Tibial nerve (tissue), 4 donors: ENCODE measurements at places on chromosomes 6 and 20. TPM values are rescaled to one million over a fixed set of nuclear protein-coding genes. Genes with fewer than 3 reads are reported as not detected.

- DNase-seq, result no peak
Measured at GRCh38 chr6:131258010-131258652, 122.9 kb downstream of the AKAP7 start.

DNA sequence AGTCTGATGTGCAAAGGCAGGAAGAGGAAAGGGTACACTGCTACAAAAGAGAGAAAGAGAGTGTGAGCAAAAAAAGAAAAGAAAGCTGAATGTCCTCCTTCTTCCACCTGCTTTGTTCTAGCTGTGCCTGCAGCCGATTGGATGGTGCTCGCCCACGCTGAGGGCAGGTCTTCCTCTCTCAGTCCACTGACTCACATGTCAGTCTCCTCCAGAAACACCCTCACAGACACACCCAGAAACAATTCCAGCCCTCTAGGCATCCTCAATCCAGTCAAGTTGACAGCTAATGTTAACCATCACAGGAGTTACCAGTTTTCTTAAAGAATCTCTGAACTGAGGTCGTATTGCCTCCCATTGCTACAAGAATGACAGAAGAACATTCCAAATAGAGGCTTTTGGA, 411.9 kb upstream of the SASH1 start:
- DNase-seq, result no peak

DNA sequence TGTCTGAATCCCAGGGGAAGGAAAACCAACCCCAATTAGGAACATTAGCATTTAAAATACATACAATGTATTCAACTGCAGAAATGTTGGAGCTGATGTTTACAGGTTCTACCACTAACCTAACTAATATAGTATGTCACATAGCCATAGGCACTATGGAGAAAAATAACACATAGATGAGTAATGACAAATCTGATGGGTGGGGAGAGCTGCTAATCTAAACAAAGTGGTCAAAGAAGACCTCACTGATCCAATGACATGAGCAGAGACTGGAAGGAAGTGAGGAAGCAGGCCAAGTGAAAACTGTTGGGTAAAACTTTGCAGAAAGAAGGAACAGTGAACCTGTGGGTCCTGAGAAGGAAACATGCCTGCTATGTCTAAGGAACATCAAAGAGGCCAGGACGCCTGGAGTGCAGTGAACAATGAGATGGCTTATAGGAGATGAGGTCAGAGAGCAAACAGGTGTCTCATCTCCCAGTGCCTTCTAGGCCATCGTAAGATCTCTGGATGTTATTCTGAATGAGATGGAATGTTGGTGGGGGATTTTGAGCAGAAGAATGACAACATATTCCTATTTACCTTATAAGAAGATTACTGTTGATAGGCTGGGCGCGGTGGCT, 135.7 kb downstream of the ALDH8A1 start:
- DNase-seq, result no peak

GRCh38 chr6:168365422-168366165, 46.0 kb upstream of the DACT2 start:
- DNase-seq, result no peak

DNA sequence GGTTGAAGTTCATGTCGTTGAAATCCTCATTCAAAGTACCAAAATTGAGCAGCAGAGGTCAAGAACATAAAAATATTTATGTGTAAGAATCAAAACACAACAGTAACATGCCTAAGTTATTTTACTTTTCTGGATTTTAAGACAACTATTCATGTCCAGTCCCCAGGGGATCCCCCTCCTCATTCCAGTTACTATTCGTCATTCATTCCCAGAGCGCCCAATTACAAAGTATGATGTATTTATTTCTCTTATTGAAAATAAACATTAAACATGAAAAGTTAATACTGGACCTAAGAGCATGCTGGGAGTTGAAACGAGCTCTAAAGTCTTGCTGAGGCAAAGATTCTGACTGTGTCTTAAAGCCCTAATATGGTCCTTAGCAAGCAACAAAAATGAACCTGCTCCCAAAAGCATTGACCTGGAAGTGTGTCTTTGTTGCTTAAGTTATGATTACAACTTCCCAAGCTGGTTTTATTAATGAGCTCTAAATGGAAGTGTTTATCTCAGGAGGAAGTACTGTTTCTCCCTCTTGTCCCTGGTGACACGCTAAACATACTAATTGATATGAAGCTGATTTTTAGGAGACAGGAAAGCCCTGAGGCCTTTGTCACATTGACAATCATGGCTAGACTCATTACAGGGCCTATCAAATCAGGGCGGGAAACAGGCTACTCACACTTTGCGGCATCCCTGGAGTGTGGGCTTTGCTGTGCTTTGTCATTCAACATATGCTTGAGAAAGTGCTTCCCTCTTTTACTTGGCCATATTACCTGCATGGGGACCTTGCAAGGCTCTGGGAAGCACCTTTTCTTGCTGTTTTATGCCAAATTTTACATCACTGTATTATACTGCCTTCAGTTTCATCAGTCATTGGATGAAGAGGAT, 192.2 kb upstream of the DTNBP1 start:
- DNase-seq, result no peak

DNA sequence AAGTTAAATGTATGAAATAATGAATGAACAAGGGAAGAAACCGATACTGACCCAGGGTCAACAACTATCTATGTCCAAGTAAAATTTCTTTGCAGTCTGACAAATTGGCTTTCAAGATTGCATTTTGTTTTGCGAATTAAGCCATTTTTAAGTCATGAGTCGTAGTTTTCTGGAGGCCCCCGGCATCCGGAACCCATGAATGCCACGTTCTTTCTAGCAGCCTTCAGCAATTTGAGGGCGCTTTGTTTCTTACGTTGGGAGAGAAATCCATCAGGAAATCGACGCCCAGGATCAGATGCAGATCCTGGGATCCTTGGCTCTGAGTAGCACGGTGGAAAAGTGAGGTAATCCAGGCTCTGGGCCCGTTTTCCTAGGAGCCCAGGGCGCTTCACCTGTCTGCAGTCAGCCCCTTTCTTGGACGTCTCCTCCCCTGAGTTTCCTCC, 309 bp upstream of the ABRACL start:
- DNase-seq, result no peak

DNA sequence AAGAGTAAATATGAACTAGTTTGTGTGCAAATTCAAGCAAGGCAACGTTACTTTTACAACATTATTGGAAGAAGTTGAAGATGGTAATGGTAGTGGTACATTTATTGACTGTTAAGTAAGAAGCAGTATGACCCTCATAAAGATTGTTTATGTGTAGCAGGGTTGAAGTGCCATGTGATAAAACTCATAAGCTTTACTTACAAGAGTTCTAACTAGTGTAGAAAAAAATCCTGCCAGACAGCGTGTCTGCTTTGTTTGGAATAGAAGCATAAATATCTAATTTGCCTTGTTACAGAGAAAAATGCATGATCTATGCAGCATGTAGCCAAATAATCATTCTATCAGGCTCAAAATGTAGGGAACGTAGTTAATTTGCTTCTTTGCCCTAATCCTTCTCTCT, 450.8 kb upstream of the SOX4 start:
- no peak for DNase-seq

DNA sequence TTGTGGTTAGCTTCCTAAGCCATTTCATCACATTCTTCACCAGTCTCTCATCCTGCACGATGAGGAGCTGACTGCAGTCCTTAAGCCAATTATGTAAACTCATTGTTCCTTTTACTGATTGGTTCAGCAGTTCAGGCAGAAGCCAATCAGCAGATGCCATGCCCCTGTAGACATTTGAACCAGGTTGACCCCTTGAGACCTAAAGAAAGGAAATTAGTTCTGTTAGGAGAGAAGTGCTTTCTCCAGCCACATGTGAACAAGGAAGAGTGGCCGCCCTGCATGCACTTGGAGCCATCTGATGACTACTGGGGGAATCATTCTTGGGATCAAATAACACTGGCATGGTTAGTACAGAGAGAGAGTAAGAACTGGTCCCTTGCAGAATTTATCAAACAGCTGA, 535.2 kb upstream of the ID4 start:
- no peak for DNase-seq

DNA sequence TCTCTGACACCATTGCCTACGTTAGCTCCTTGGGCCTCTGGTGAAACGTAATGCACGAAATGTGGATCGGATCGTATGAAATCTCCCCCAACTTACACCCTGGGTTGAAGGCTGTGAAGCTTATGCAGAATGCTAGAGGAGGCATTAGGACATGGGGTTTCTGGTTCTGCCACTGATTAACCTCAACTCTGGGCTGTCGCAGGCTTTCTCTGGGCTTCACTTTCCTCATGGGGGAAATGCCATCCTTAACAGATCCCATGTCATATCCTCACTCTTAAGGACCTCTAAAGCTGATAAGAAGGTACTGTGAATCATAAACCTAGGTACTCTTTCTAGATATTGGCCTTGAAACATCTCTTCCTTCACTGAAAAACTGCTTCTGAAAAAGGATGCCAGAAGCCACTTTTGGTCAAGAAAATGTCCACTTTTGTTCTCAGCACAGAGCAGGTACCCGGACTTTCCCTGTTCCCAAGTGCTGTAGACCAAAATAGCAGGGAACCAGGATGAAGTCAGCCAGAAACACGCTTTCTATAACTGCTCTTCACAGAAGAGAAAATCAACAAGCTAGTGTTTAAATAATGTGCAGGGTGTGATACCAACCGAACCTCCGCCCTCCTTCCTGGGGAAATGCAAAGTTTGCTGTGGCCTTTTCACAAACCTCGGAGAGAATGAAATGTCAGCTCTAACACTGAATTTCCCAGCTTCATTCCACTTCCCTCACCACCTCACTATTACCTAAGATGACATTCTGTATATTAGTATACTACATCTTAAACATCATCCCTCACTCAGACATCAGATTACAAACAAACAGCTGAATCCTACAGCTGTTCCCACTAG, 118.9 kb downstream of the BACH2 start:
- DNase-seq, result no peak

DNA sequence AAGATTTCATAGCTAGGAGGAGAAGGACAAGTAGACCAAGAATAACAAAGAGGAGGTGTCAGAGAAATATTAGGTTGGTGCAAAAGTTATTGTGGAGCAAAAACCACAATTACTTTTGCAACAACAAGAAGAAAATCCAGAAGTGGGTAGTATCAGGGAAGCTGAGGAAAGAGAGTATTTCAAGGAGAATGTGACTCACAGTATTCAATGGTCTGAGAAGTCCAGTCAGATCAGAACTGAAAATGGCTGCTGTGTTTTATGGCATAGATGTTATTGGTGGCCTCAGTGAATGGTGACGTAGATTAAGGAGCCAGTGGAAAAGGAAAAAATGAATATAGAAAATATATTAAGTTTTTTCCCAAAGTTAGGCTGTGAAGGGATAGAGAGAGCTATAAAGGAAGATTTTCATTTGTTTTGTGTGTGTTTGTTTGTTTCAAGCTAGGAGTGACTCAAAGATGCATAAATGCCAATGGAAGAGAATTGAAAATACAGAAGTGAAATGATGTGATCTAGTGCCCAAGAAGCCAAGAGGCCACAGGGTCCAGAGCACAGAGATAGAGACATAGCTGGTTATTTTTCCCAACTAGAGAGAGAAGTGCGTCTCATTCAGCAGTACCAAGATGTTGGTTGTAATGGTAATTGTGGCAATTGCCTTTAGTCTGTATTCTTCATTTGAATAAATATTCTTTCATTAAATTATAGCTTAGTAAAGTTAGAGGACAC, 112.8 kb downstream of the ADTRP start:
- DNase-seq, result no peak

- no peak for DNase-seq
Measured at GRCh38 chr6:16683641-16684194, 77.5 kb downstream of the ATXN1 start.

DNA sequence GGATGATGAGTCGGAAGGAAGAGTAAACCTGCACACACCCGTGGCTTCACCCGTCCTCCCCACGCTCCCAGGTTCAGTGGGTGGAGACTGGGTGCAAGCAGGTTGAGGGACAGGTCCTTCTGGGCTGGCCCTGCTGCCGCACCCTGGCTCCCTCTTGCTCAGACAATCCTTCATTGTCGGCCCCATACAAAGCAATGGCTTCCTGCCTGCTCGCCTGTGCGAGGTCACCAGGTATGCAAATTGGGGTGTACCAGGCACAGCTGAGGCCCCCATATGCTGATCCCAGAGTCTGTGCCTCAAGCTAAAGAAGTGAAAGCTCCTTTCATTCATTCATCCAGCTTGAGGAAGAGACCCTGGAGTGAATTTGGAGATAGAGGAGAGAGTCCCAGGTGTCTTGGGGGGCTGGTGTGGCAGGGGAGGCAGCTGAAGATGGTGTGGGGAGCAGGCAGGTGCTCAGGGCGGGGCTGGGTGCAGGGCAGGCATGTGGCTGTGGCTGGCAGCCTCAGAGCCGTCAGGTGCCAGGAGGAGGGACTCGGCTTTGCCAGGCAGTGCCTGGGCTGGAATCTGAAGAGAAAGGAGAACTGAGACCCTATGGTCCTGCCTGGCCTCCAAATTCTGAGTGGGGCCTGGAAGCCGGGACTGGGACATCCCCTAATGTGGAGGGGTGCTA, 4.7 kb downstream of the SLCO4A1 start:
- no peak for DNase-seq

DNA sequence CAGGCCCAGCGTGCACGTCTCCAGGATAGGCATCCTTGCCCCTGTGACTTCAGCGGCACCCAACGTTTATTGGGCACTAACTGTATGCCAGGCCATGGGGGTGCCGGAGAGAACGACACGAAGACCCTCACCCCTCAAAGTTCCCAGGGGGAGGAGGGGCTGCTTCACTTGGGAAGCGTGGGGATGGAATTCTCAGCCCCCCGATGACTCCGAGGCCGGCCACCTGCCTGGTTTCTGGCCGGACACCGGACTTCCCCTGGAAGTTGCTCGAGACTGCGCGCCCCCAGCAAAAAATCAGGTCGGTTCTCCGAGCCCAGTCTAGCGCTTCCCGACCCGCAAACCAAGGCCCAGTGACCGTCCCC, 275 bp upstream of the MAVS start:
- no peak for DNase-seq

DNA sequence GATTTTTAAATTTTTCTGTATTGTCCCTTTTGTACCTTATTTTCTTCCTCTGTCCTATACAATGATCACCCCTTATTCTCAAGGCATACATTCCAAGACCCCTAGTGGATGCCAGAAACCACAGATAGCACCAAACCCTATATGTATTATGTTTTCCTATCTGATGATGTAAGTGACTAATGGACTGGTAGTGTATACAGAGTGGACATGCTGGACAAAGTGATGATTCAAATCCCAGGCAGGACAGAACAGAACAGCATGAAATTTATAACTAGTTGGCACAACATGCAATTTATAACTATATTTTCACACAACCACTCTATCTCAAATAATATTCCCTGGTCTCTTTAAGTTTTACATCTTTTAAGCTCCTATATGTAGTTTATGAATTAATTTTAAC, 205.6 kb upstream of the FLRT3 start:
- DNase-seq, result no peak

GRCh38 chr6:130377915-130378314, 12.1 kb downstream of the TMEM200A start:
- DNase-seq, result no peak

- no peak for DNase-seq
Measured at GRCh38 chr6:12152023-12152970, 137.9 kb upstream of the EDN1 start.

GSTA3 gene
- total RNA-seq, result not detected

POU5F1 gene
- total RNA-seq, result not detected

GOPC gene
- total RNA-seq, result 31.4 TPM

GRIK2 gene
- 16.2 TPM for total RNA-seq

RHAG gene
- 2.7 TPM for total RNA-seq

ZNF165 gene
- 0.30 TPM for total RNA-seq

SLA2 gene
- not detected for total RNA-seq

HLA-DRA gene
- 283 TPM for total RNA-seq

GPX5 gene
- total RNA-seq, result not detected

MOCS1 gene
- 56.7 TPM for total RNA-seq

GJA1 gene
- 44.7 TPM for total RNA-seq

PBOV1 gene
- total RNA-seq, result not detected

HMGCLL1 gene
- 2.1 TPM for total RNA-seq
